ENCODE measurements at places on chromosomes 6 and 20.

- DNase-seq = no peak
Measured at GRCh38 chr6:35511562-35511941, 1.1 kb downstream of the TULP1 start.

DNA sequence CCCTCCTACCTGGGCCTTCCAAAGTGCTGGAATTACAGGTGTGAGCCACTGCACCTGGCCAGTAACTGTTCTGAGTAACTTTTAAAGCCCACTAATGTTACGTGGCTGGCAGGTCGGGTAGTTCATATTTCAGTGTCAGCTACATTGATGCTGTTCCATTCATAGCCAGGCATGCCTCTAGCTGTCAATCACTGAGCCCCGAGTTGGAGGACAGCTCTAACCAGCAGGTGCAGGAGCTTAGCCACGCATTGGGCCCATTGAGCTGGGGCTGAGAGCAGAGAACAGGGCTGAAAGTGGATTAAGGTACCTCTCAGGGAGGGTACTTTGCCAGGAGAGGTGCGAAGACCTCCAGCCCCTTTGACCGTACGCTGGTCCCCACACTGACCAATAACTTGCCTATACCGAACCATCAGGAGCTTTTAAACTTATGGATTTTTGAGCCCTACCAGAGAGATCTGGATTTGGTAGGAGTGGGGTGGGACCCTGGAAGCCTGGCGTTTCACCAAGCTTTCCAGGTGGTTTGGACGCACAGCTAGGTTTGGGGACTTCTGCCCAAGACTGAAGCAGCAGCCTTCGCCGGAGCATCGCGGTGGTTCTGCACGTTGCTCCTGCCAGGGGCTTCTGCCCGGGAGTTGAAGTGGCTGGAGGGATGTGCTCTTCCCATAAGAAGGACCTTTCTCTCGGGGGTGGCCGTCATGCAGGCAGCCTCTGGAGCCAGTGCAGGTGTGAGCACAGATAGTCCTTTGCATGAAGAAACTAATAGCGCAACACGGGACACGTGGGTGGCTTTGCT is 82.6 kb downstream of the SERAC1 start:
- no peak for DNase-seq

DNA sequence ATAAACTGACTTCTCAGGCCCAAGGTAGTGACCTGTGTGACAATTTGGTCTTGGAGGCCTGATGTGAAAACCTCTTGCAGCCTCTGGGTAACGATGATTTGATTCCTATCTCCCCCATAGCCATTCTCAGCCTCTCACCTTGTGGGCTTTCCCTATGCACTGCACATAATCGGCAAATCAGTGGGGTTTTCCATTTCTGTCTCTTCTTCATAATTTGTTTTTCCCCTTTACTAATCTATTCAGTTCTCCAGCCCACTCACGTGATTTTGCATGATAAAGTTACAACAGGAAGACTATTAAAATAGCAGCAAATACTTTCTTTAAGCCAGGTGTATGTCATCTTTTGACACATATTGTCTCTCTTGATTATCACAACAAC is 893.7 kb downstream of the TFAP2A start:
- DNase-seq = no peak

GRCh38 chr6:127069659-127070279 is 48.7 kb upstream of the RSPO3 start:
- no peak for DNase-seq

DNA sequence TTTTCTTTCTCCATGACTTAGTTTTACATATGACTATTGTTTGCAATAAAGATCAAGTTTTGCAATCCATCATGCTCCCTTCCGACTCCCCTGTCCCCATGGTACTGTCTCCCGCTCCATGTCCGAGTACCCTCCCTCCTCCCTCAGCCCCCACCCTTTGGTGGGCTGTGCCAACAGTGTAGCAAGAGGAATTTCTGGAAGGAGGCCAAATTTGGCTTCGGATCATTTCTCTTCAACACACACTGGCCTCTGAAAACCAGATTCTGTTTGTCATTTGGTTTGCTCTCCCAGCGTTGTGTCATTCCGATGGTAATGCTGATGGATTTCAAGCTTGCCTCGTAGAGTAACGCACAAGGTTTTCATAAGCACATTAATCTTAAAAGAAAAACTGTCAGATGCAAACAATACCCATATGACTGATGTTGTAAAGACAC is 22.9 kb upstream of the PAX1 start:
- no peak for DNase-seq

GRCh38 chr6:11804701-11805100 is 26.1 kb upstream of the ADTRP start:
- no peak for DNase-seq

GRCh38 chr6:44869321-44869897 is 458.7 kb upstream of the RUNX2 start:
- no peak for DNase-seq

GRCh38 chr20:20455926-20456325 is 88.0 kb downstream of the INSM1 start:
- no peak for DNase-seq

GRCh38 chr6:83511901-83512681 is at the start of gene PRSS35:
Gene PRSS35, plus strand, starts transcription at chr6:83512534. Its CDS starts 10,908 bp downstream, at chr6:83523442.
- no peak for DNase-seq

DNA sequence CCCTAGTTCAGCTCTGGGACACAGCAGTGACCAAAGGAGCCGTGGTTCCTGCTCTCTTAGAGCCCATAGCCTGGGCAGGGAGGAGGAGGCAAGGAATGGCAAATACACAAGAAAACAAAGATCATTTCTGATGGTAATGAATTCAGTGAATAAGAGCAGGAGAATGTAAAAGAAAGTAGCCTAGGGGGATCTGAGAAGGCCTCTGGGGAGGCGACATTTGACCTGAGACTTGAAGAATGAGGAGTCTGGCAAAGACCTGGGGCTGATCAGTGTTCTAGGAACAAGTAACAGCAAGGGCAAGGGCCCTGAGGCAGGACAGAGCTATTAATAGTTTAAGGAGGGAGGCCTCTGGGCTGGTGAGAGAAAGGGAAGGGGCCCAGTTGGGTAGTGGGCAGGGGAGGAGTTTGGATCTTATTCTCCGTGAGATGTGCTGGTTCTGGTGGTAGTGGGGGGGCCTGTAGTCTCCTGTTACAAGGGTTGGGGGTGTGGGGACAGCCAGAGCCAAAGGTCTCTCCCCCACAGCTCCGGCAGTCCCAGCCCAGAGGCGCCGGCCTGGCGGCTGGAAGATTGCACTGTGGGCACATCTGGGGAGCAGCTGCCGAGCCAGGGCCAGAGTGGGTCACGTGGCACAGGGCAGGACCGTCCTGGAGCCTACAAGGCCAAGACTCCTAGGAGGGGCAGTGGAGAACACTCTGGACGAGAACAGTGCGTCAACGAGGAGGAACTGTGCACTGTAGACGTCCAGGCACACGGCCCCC is 9.3 kb upstream of the ID1 start:
- no peak for DNase-seq

GRCh38 chr6:170209354-170210025 is 81.4 kb downstream of the DLL1 start:
- no peak for DNase-seq

GRCh38 chr6:158703111-158703836 is 53.4 kb downstream of the SYTL3 start:
- DNase-seq = no peak

DNA sequence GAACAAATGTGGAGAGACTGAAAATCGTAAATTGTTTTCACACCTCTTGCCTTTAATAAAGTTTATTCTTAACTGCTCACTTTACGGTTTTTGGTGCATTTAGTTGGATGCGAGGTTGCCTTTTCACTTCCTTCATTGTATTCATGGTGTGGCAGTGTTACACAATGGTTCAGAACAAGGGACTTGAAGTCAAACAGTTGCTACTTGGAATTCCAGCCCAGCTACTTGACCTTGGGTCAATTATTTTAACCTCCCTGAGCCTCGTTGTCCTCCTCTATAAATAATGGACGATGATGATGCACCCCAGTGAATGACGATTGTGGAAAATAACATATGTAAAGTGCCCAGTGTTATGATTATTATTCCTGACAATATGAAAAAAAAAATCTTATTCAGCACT is 72.3 kb downstream of the CARMIL1 start:
- no peak for DNase-seq

GRCh38 chr6:8857160-8857559 is 421.8 kb upstream of the SLC35B3 start:
- no peak for DNase-seq

DNA sequence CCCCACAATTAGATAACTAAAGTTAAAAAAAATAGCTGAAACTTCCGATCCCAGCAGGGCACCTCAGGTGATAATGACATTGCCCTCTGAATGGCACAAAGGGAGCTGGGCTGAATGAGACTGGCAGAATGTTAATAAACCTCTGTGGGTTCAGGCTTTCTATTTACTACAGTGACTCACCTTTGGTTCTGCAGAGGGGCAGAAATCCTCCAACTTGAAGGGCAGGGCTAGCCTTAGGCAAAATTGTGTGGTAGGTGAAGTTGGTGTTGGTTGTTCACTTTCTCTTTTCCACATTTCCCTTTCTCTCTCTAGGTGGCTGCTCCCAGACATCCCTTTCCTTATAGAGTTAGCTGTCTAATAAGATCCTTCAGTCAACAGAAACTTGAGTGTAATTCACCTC is 625.2 kb downstream of the EPM2A start:
- DNase-seq = no peak

DNA sequence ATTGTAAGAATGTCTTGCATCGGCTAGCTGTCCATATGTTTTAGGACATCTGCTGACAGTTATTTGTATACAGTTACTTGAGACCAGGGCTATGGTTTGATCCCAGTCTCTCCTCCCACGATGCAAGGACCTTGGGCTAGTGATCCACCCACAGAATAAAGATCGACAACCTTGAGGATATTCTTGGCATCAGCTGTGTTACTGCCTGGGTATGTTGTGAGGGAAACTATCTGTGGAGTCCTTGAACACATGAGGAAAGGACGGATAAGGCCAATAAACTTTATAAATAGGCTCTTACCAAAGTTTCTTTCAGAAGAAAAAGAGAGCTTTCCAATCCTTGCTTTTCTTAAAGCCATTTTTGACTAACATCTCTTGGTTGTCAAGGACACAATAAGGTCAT is 70.8 kb upstream of the HEY2 start:
- DNase-seq = no peak

All from stimulated activated CD4-positive, alpha-beta T cell treated with anti-CD3 and anti-CD28 coated beads, Interleukin-2, amount 100 ng/mL, for 4 hours (primary cell).